ENCODE measurements at places on chromosomes 2 and 18.

- DNase-seq, result no peak
Measured at GRCh38 chr18:56927786-56928185, 219.1 kb upstream of the BOD1L2 start.

- no peak for DNase-seq
Measured at GRCh38 chr18:8050616-8051329, 483.7 kb downstream of the PTPRM start.

DNA sequence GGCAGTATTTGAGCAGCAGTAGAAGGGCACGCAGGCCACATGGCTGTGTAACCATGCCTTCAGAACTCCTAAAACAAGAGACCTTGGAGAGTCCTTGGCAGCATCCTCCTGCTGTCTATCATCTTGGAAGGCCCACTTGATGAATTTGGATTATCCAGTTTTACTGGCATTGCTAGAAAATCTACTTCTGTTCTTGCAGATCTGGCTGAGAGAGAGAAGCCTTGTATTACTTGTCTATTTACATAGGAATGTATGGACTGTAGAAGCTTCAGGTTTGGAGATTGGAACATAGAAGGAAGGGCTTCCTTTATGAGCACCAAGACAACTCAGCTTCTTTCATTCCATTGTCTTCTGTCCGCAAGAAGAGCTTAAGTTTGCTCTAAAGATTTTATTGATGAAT lies 16.1 kb upstream of the GPBAR1 start:
- DNase-seq, result no peak

DNA sequence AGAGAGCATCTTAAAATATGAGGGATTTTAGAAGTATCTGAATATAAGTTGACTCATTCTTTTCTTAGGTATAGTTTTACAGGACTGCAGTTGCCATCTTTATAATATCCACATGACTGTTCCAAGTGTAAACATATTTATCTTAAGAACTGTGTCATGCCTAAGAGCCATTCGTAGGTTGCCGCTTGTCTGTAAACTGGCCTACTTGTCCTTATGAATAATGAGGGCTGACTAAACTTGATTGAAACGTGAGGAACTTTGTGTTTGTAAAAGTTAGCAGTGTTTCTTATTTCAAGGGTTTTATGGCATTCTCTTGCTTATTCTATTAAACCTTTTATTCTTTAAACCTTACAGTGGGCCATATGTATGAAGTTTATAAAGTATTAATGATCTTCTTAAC lies 99.6 kb downstream of the MAP3K20 start:
- no peak for DNase-seq

DNA sequence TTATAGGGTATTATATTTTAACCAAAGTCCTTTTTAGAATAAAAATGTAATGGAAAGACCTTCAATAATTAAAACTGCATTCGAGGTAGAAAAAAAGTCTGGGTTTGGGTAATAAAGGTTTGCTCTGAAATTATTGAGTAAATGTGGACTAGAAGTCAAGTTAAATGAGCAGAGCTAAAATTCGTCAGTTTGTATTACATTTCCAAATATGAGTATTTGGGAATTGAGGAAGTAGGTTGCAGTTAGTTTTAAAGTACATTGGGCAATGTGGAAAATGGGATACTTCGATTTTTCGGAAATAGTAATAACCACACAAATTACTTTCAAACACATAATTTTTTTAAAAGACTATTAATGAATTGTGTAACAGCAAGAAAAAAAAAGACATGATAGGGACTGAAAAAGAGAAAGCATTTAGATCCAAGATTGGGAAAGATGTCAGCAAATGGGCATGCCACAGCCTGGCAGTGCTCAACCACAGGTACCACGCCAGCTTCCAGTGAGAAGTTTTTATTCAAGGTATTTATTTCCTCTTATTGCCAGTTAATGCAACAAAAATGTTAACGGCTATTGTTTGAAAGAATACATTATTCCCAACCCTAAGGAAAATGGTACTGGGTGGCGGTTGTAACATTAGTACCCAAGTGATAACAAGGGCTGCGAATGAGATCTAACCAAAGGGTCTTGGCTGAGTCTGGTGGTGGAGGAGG lies 50.0 kb downstream of the TTC39C start:
- no peak for DNase-seq

GRCh38 chr2:236632295-236633218 lies 62.9 kb downstream of the ACKR3 start:
- peak; percentile 18 for DNase-seq

DNA sequence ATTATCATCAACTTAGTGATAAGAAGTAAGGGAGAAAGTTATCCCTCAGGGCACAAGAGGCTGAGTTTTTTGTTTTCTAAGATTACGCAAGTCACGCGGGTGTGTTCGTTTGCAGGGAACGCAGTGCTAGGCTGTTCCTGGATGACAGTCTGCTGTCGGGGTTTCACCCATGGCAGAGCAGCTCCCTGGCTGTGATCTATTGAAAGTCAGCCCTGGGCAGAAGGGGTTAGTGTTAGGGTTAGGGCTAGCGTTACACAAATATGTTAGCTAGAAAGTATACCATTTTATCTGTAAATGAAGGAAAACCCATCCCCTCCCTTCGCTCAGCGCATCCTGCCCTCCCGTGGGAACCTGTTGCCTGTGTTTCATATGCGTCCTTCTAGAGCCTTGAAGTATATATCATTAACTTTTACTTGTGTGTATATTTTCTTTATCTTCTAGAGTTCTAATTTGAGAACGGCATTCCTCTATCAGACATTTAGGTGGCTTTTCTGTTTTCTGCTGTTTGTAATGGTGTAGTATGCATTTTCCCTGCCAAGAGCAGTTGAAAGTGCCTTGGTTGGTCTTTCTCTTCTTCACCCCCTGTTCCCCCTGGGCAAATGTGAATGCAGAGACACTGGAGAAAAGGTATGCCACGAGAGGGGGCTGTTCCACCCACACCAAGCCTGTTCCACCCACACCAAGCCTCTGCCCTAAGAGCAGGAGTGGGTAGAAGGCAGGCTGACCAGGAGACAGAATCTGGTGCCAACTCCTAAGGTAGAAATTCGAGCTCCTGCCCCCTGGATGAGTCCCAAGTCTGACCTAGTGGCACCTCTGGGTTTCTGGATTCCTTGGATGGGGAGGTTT lies 47.0 kb downstream of the ARMC9 start:
- DNase-seq, result no peak

DNA sequence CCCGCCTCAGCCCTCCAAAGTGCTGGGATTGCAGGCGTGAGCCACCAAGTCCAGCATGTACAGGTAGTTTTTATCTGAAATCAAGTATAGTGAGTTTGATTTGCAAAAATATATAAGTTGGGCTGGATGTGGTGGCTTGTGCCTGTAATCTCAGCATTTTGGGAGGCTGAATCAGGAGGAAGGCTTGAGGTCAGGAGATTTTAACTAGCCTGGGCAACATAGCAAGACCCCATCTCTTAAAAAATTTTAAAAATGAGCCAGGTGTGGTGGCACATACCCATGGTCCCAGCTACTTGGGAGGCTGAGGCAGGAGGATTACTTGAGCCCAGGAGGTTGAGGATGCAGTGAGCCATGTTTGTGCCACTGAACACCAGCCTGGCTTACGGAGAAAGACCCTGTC lies 5.6 kb upstream of the GALM start:
- no peak for DNase-seq

DNA sequence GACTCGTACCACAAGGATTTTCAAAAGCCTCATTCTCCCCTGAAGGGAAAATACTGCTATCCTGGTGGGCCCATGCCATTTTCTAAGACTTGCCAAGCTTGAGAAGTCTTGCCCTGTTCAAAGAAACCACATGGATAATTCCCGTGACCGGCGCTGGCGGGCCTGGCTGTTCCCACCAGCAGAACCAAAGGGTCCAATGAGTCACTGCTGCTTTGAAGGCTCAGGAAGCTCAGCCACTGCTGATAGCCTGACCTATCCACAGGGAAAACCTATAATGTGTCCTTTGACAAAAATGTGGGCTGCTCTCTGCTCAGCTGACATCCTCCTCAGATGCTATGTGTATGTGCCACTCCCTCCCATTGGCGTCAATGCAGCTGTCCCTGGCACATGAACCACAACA lies 137.9 kb upstream of the RAB12 start:
- DNase-seq, result no peak

- DNase-seq, result no peak
Measured at GRCh38 chr2:108412995-108413710, 35.4 kb downstream of the SULT1C4 start.

- no peak for DNase-seq
Measured at GRCh38 chr2:96647681-96648080, 5.1 kb downstream of the FER1L5 start.

DNA sequence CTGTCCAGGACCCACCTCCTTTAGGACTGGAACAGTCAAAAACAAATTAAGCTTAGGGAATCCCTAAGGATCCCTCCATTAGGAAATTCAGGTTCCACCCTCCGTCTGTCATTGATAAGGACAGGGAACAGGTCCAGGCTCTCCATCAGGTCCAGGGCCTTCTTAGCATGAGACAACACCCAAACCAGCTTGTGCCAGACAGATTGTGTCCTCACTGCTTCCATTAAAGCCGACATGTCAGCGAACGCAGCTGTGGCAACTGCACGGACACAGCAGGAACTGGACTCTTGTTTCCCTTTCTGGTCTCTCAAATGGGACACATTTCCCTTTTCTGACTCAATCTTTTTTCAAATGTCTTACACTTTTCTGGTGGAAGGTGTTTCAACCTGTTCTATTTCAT lies 81.4 kb downstream of the BCL11A start:
- no peak for DNase-seq

- DNase-seq, result no peak
Measured at GRCh38 chr2:80560326-80560725, 255.8 kb upstream of the LRRTM1 start.

DNA sequence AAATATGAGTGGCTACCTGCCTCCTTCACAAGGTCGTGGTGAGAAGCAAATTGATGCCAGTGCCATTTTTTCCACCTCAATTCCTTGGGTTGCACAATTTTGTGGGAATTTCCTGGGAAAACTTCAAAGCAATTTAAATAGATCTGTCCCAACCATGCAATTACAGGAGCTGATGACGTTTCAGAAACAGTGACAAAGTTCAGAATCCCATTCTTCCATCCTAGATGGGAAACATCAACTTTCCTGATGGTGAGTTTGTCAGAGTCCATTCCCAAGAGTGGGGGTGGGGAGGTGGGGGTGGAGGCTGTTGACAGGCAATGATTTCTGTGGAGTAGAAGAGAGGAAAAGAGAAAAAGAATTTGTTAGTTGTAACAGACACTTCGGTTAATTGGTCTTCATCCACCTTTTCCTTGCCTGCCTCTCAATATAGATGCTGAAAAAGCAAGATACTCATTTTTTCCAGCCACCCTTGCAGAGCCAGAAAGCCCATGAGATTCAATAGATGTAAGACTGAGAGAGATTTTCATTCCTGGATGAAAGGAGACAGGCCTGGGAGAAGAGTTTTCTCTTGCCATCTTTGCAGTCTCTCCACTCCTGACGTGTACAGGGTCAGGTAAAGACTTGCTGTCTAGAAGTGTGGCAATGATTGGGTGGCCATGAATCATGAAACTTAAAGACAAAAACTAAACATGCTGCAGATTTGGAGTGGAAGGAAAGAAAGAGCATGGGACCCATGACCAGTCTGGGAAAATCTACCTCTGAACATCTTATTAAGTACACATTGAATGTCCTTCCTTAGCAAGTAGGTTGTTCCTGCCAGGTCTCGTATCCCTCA lies 47.3 kb downstream of the SOCS6 start:
- no peak for DNase-seq

GRCh38 chr2:5330961-5331360 lies 361.2 kb upstream of the SOX11 start:
- no peak for DNase-seq

- no peak for DNase-seq
Measured at GRCh38 chr2:191933307-191934105, 86.6 kb upstream of the CAVIN2 start.

GRCh38 chr2:202040079-202040844 lies 6.6 kb downstream of the FZD7 start:
- no peak for DNase-seq

DNA sequence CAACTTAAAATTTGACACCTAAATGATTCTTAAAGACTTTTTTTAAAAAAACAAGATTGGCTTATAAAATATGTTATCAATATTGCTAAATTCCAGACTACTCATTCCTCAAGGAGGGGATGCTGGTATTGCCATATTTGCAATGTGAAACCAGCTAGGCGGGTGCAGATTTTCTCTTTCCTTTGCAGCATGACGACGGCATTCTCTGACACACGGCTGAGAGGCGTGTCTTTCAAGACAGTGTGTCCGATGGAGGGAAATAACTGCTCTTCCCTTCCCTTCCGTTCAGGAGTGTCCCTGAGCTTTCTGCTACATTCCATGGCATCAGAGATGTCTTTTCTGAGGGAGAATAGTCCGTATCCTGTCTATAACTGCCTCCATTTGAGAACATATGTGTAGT lies 38.2 kb upstream of the CNGA3 start:
- DNase-seq, result no peak

DNA sequence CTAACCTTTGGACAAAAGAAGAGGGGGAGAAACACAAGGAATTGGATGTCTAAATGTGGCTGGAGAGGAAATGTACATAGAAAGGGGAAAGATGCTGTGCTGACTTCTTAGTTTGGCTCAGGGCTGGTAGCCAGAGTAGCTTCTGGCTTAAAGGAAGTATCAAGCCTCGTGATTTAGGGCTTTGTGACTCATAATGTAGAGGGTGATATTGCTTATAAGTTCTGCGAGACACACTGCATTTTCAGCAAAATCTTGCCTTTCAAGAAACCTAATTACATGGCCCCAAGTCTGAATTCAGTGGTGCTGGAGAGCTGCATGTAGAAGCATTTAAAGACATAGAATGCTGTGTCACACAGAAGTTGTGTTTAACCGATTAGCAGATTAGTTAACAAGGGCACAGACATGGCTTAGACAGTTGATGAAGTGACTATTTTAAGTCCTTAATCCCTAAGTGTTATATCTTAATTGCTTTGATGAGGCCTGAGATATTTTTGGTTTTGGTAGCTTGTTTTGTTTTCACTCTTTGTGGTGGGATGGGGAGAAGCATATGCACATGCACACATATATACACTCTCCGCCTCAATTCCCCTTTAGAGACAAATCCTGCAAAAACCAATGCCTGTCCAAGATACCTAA lies 66.4 kb downstream of the EPAS1 start:
- DNase-seq, result no peak

DNA sequence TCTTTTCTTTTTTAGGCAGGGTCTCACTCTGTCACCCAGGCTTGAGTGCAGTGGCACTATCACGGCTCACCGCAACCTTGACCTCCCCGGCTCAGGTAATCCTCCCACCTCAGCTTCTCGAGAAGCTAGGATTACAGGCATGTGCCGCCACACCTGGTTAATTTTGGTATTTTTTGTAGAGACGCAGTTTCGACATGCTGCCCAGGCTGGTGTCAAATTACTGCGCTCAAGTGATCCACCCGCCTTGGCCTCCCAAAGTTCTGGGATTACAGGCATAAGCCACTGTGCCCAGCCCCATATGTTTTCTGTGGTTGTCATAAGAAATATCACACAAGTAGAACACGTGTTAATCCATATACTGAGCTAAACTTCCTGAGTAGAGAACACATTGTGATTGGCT lies 14.6 kb downstream of the ENOSF1 start:
- no peak for DNase-seq
